ENCODE measurements at places on chromosomes 16 and 17.

DNA sequence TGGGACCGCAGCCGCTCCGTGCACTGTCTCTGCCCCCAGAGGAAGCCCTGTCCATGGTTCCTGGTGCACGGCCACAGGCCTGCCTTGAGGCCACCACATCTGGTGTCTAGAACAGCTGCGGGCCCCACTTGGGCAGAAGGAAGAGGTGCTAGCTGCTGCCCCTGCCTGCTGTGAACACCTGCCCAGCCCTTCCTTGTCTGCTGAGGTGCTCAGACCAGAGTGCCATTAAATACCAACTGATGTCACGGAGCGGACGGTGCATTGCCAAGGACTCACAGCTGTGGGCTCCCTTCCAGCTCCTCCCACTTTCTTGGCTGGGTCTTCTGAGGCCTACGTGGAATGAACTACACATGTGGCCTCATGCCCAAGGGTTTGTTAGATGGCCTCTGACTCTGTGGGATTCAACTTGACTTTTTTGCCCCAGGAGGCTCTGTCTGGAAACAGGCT, 146.1 kb downstream of the RAB11FIP4 start:
- DNase-seq, result no peak

- no peak for DNase-seq
Observed at GRCh38 chr17:58324409-58325288, 3.9 kb downstream of the TSPOAP1 start.

DNA sequence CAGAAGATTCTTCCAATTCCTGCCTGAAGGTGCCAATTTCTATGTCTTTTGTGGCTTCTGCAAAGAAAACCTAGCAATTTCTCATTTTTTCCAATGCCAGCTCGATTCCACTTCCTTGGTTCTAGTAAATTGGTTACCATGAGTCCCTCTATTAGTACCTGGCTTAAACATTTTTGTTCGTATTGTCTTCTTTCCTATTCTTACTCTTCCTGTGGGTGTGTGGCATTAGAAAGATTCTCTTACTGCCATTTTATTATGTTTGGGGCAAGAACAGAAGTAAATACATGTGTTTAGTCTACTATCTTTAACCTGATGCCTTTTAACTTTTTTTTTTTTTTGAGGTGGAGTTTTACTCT, 20.3 kb upstream of the MAPK3 start:
- DNase-seq, result no peak

DNA sequence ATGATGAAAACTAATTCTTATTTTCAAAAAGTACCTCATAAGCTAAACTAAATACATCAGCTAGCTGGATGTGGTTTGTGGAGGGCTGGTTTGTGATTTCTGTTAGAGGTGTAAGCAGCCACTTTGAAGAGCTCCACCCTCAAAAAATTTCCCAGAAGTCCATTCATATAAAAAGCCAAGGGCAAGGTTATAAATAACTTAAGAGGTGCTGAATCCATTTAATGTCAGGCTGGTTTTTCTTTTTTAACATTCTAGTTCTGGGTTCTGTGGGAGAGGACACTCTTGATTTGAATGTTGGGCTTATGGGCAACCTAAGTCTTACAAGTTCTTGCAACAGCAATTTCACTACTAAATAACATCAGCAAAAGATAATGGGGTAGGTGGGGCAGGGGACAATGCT, 3.4 kb upstream of the WIPI1 start:
- DNase-seq, result no peak

DNA sequence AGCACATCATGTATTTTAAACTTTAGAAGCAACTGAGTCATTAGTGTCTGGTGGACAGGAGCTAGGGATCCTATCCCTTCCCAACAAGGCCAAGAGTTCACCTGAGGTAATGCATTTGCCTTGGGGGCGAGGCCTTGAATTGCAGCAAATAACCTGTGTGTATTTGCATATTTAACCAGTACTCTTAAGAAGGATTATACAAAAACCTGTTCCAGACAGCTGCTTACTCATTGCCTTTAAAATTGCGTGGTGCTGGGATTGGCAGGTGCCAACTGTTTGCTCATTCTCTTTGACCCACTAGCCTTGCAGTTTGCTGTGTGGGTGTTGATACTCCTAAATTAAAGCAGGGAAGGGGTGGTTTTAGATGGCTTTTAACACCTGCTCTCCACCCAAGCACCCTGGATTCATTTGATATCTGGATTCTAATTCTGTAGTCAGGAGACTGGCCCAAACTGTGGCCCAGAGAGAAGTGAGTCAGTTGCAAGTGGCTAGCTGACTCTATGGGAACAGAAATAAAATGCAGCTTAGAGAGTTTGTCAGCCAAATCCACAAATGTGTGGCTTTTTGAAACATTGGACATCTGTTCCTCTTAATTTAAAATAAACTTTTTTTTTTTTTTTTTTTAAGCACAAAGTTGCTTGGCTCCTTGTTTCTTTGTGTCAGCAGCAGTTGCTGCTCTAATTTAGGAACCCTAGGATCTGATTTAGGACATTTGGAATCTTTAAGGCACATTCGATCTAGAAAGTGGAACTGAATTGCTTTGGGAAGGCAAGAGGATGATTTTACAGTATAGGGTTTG, 46.9 kb downstream of the TUBD1 start:
- DNase-seq, result no peak

All from C1 segment of cervical spinal cord (tissue), 14 donors.